Activated gamma-delta T cell (primary cell): ENCODE measurements at places on chromosomes 12 and 14.

DNA sequence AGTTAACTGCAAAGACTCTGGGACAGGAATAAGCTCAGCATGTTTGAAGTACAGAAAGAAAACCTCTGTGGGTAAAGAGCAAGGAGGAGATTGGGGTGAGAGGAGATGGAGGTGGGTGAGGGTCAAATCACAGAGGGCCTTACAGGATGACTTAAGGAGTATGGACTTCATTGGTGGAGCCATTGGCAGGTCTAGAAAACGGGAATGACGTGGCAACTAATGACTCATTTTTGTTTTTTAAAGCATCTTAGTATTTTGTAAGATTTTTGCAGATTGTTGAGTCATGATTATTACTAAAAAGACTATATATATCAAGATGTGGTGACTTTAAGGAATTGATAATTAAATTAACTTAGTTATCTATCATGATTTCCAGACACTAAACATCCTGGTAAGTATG, 18.5 kb downstream of the UTP20 start:
- DNase-seq: no peak

GRCh38 chr12:44697511-44697910, 178.6 kb downstream of the NELL2 start:
- no peak for DNase-seq

- DNase-seq: no peak
These were observed 390.0 kb downstream of the AEBP2 start for GRCh38 chr12:19829100-19829853.

- DNase-seq: no peak
These were observed 292.6 kb downstream of the TTC8 start for GRCh38 chr14:89117012-89117411.

- DNase-seq: no peak
These were observed 3.4 kb downstream of the AQP5 start for GRCh38 chr12:49964849-49965624.

GRCh38 chr12:90128526-90128925, 419.9 kb upstream of the ATP2B1 start:
- DNase-seq: no peak

- no peak for DNase-seq
These were observed 481.4 kb downstream of the MDGA2 start for GRCh38 chr14:47194055-47194454.

GRCh38 chr12:79766705-79767464, 76.1 kb upstream of the PAWR start:
- no peak for DNase-seq

- no peak for DNase-seq
These were observed 73.9 kb downstream of the HSD17B6 start for GRCh38 chr12:56836800-56837663.
